ENCODE measurements at places on chromosomes 12 and 14. TPM values are rescaled to one million over a fixed set of nuclear protein-coding genes. Genes with fewer than 3 reads are reported as not detected.

- no peak overlapping the region for H3K4me3 ChIP-seq
- no peak overlapping the region for H3K27ac ChIP-seq
- H3K27me3 ChIP-seq = no peaks in the 10 kb centered on the region
- H3K36me3 ChIP-seq = no peaks in the 10 kb centered on the region
- H3K4me1 ChIP-seq = no peaks in the 10 kb centered on the region
- DNase-seq = no peak
Measured at GRCh38 chr12:128245121-128245520, 21.8 kb upstream of the TMEM132C start.

DNA sequence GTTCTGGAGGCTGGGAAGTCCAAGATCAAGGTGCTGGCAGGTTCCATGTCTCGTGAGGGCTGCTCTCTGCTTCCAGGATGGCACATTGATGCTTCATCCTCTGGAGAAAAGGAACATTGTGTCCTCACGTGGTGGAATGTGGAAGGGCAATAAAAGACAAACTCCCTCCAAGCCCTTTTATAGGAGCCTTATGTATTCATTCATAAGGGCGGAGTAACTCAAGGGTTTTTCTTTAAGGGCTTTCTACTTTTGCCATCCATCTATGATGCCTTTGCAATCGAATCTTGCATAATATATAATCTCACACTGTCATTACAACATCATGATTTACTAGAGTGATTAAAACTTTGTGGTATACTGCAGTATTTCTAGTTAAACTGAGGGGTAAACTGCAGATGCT is 132.7 kb upstream of the DDHD1 start:
- H3K27me3 ChIP-seq = peaks cover 2% of the 10 kb centered on the region
- H3K36me3 ChIP-seq = no peaks in the 10 kb centered on the region
- no peak overlapping the region for H3K27ac ChIP-seq
- no peaks in the 10 kb centered on the region for H3K4me1 ChIP-seq
- no peak for DNase-seq

Gene DGKA
- 771 TPM for total RNA-seq

Gene A2M
- not detected for total RNA-seq

DNA sequence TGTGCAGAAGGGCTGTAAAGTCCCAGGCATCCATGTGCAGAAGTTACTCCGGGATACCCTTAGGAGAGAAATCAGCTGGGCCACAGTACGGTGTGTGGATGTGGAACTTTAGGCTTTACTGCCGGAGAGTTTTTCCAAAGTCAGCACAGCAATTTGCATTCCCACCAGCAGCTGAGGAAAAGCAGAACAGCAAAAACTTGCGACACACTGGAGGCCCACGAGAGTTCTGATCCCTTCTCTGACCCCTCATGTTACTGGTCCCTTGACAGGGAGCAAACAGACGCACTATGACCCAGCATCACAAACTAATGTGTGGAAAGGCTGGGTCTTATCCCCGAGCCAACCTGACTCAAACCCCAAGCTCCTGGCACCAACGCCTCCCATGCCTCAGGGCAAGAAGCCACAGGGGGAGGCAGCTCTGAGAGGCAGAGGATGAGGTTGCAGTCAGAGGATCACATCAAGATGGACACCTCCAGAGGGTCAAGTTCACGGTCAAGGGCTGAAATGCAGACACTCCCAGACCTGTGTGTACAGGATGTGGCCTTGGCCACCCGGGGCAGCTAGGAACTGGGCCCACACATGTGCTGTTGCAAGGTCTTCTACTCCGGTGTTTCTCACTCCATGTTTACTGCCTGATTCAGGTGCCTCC is 38.6 kb downstream of the CCDC88C start:
- no peaks in the 10 kb centered on the region for H3K27me3 ChIP-seq
- peaks cover 98% of the 10 kb centered on the region for H3K4me1 ChIP-seq
- peak overlapping the region; percentile 43 for H3K27ac ChIP-seq
- peaks cover 57% of the 10 kb centered on the region for H3K36me3 ChIP-seq
- DNase-seq = no peak
- no peak overlapping the region for H3K4me3 ChIP-seq
